ENCODE measurements at places on chromosomes 3 and 15.
A peak's percentile ranks its signal among the peaks of the same experiment; 100 is the strongest.

DNA sequence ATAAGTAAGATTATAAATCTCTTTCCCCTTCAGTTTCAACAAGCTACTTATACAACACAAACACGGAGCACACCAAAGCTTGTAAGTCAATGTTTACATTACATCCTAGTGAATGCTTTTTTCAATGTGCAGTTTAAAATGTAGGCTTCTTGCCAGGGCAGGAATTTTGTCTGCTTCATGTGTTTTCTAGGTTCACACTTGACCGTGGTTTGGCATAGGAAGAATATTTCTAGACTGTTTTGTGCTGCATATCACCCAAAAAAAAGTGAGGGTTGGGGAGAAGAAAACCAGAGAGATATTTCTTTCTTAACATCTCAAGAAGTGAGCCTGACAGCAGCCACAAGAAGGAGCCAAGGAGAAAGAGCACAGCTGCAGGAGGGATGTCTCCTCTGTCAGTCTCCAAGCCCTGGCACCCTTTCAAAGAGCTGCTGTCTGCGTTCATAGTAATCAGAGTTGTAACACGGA lies 255.8 kb downstream of the MEIS2 start:
- peak; percentile 5 for DNase-seq

DNA sequence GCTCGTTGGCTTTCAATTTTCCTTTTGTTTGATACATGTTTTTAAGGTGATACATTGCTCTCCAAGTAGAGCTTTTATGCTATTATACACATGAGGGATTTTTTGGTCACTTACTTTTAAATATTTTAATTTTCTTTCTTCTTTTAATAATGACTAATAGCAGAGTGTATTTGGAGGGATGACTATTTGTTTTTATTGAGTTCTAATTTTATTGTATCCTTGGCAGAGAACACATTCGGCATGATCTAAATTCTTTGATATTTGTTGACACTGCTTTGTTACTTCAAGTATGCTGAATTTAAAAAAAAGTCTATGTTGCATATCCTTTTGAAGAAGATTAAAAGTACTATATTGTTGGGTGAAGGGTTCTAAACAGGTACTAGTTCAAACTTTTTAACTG lies 149.9 kb upstream of the PDZRN3 start:
- no peak for DNase-seq

- no peak for DNase-seq
Measured at GRCh38 chr15:66172324-66172980, 81.1 kb downstream of the MEGF11 start.

GRCh38 chr3:32177702-32178198 lies 60.7 kb upstream of the CMTM8 start:
- no peak for DNase-seq

DNA sequence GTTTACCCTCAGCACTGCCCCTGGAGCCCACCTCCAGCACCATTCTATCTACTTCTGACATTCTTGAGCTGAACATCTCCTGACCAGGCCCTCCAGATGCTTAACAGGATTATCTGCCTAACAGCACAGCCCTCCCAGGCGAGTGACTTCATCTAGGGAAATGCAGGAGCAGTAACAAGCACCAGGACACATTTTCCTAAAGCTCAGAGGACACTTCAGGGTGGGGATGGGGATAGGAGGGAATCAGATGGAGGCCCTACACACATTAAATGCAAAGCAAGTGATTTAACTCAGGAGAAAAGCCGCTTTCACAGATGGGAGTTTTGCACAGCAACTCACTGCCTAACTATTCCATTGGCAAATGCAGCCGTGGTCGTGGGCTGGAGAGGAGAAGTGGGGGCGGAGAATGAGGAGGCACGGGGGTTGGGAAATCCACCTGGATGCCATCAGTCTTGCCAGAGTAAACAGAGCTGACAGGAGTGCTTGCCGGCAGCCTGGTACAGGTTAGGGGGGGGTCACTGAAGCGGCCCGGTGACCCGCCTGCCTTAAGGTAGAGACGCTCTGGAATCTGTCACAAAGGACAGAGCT lies 21.3 kb upstream of the BNC1 start:
- no peak for DNase-seq

GRCh38 chr15:39455471-39455991 lies 125.3 kb upstream of the THBS1 start:
- no peak for DNase-seq

GRCh38 chr3:3800685-3801493 lies 1.7 kb downstream of the LRRN1 start:
- DNase-seq = no peak

GRCh38 chr3:52220380-52221026 lies 4.9 kb downstream of the TLR9 start:
- peak; percentile 34 for DNase-seq

DNA sequence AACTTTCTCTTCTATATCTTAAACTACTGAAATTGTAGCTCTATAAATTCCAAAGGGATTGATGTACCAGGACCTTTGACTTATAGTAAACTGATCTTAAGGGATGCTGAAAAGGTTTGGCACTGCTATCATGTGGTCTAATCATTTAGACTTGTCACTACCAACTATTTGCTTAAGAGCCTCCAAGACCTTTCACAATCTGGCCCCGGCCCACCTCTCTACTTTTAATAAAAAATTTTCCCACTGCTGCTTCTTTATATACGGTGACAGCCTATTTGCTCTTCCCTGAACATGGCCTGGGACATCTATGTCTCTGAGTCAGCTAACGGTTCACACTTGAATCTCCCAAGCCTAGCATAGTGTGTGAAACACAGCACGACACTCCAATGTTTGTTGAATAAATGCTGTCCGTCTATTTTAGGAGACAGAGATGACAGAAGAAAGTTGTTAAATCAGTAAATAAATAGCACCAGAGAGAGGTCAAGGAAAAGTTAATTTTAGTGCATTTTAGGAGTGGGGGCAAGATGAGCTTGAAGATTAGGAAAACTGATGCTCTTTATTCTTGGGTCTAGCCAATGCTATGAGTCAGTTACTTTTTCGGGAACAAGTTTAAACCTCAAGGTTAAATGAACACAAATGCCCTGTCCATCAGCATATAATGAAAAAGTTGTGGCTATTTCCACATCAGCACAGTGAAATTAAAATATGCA lies 212.9 kb downstream of the TIGIT start:
- DNase-seq = no peak

DNA sequence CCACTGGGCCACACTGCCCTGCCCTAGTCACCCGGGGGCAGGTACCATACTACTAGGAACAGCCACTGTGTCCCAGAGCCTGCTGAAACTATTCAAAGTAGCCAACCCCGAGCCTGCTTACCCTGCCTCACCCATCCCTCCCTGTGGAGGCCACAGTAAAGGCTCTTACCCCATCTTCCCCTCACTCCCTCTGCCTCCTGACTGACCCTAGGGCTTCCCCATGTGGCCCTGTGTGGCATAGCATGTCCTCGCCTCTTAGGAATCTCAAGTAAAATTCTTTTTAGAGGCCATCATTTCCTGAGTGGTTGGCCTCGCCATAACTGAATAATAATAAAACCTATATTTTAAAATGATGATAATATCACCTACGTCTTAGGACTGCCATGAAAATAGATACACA lies 112.2 kb upstream of the SLC6A11 start:
- no peak for DNase-seq

DNA sequence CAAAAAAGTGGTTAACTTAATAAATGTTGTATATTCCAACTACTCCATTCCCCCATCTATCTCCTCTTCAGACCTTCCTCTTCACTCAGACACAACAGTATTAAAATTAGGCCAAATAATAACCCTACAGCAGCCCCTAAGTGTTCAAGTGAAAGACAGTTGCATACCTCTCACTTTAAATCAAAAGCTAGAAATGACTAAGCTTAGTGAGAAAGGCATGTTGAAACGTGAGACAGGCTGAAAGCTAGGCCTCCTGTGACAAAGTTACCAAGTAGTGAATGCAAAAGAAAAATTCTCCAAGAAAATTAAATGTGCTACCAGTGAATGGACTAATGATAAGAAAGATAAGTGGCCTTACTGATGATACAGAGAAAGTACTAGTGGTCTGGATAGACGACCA lies 71.7 kb downstream of the ANKRD28 start:
- no peak for DNase-seq

DNA sequence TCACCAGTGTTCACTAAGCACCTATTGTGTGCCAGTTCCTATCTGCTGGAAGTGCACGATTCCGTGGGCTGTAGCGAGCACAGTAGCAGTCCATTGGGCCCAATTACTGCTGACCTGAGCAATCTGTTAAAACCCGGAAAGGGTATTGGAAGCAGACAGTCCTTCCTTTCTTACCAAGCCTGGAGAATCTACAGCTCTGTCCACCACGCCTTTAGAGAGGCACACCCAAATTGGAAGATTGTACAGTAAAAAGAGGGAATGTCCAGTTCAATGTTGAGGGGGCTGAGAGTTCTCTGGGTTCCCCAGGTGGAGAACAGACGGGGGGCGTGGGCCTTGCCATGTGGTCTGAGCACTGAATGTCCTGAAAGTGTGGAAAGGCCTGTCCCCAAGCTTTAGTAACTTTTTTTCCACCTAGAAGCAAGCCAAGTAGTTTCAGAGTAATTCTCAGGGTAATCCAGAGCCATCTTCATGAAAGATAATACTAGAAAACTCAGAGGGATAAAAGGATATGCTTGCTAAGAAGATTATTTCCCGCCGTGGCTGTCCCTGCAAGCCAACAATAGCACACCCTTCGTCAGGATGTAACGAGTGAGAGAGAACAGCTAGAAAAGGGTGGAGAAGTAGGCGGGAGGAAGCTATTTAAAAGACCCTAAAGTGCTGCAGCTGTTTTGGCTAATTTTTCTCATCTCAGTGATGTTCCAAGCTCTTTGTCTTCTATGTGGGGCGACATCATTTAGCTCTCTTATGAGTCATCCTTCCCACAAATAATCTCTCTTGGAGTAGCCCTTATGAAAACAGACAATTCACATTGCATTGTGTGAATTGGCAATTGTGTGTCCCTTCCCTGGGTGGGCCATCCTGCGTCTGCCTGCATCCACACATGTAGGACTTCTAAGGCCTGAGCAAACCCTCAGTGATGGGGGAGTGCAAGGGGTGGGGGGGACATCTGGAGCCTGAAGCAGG lies 181.0 kb downstream of the ATG7 start:
- DNase-seq = no peak

DNA sequence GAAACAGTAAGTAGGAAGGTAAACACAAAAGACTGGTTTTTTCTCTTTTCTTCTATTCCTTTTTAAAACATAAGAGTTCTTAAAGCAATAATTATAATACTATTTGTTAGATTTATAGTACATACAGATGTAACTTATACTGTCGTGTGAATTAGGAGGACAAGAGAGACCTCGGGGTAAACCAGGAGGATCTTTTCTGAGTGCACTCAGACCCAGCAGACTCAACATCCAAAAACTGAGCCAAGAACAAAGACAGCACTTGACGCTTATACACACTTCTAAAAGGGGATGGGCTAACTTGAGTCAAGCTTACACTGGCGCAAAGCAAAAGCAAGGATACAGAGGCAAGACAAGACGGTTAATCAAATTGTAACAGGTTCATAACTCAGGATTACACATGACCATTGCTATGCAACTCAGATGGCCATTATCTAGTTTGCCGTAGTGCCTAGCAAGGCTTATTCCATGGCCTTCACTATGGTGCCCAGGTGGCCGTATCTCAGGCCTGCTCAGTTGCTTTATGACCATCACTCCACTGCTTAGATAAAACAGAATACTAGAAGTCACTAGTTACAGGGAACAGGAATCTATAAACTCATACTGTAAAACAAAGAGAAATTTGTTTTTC lies 18.6 kb downstream of the MTHFS start:
- no peak for DNase-seq

Data from NCI-H1436 (cell line).